HL-60 (cell line): ENCODE measurements at places on chromosomes 2 and 18.

DNA sequence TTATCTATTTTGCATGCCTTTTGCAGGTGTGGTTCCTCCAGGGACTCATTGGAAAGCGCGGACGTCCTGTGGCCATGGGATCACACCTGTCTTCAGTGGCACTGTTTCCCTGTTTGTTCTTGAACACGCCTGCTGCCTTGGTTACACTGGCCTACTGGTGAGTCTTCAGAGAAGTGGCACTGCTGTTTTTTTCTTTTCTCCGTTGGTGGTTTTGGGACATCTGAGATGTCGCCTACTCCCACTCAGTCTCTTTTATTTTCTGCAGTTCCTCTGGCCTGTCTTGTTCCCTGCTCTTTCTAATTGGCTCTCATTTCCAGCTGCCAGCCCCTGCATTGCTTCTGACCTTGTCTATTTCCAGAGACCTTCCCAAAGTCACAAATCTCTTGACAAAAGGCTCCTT, 35.7 kb upstream of the POU3F3 start:
- DNase-seq, result no peak

DNA sequence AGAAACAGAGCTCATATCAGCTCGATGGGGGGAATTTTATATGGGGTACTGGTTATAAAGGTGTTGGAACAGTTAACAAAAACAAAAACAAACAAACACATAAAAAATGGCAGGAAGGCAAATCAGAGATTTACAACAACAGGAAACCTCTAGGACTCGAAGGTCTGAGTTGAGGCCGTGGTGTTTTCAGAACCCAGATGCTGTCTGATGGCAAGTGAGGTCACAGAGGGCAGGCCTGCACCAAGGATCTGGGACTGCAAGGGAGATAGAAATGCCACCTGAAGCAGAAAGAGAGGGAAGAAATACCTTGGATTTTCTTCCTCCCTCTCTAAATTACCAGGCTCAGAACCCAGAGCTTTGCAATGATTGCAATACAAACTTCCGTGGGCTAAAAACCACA, 429.5 kb downstream of the ZNF521 start:
- no peak for DNase-seq

DNA sequence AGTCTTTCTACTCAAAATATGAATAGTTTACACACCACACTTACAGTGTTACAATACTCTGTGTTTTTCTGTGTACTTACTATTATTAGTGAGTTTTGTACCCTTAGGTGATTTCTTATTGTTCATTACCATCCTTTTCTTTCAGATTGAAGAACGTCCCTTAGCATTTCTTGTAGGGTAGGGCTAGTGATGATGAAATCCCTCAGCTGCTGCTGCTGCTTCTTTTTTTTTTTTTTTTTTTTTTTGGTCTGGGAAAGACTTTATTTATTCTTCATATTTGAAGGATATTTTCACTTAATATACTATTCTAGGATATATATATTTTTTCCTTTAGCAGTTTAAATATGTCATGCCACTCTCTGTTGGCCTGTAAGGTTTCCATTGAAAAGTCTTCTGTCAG, 29.0 kb upstream of the SERPINB2 start:
- no peak for DNase-seq

DNA sequence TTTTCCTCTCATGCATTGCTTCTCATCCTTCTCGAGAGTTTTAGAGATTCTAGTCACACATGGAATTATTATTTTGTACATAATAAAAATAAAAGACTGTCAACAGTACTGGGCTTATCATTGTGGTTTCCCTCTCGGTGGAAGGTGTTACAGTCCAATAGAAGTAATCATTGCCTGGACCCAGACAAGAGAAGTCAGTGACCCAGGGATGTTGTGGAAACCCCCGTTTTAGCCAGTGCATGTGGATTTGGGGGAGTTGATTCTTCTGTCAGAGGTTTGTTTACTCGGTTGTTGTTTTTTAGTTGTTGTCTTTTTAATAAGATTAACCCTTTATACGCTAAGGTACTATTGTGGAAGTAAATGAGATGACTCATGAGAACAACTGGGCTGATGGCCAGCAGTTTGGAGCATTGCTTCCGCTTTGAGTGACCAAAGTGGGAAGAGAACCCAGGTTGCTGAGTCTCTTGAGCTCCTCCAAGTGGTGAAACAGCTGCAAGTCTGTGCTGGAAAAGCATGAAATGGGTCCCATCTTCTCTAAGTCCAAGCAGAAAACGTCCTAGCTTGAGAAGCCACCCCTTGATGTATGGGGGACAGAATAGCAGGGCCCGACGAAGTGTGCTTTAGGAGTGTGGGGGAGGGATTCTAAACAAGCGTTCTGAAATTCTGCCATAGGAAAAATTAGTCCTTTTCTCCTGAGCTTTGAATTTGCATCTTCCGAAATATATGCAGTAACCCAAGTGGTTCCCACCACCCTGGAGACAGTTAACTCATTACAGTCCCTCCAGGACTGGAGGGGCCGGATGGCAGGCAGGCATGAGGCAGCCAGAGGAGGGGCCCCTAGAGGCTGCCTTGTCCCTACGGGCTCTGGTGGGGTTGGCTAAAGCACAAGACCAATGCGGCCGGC, 61.8 kb upstream of the GPR45 start:
- peak; percentile 60 for DNase-seq
